Iris pigment epithelial cell (primary cell): ENCODE measurements at places on chromosomes 6 and 20.
A peak's percentile ranks its signal among the peaks of the same experiment; 100 is the strongest.

DNA sequence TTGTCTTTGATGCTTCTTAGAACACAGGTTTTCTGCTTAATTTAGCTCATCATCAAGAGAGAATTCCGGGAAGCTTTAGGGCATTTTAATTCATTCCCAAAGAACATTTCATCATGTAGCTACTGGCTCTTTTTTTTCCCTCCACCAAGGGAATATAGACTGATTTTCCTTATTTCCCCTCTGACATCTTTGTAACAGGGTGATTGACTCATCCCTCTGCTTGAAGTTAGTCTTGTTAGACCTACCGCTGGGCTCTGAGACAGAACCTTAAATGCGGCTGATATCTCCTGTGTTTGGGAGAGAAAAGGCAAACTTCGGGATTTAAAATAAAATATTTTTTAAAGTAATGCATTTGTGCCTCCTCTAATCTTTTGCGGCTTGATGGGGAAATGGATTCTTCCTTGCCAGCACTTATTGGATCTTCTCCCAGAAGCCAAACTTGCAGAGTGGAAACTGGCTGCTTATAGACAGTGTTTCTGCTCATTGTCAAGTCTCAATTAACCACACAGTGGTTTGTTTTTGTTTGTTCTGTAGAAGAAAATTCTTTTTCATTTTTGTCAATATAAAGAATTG is 272.7 kb upstream of the PLCB4 start:
- peak; percentile 60 for DNase-seq

DNA sequence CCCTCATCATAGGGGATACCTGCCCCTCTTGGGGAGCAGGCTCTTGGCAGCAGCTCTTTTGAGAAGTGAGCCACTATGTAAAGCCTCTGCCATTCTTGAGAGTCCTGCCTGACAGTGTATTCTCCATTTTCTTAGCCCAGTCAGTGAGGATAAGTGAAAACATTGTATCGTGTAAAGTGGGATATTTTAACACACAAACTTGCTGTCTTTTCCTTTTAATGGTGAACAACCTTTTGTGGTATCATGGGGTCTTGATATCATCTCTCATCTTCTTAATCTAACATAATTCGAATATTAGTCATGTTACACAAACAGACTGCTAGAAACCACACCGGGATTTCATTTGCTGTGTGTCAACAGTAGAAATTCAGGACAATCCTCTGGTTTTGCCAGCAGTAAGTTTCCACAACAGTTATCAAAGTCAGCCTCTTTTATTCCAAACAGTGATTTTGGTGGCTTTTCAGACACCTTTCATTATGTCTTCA is 136.2 kb downstream of the HIVEP1 start:
- peak; percentile 89 for DNase-seq

DNA sequence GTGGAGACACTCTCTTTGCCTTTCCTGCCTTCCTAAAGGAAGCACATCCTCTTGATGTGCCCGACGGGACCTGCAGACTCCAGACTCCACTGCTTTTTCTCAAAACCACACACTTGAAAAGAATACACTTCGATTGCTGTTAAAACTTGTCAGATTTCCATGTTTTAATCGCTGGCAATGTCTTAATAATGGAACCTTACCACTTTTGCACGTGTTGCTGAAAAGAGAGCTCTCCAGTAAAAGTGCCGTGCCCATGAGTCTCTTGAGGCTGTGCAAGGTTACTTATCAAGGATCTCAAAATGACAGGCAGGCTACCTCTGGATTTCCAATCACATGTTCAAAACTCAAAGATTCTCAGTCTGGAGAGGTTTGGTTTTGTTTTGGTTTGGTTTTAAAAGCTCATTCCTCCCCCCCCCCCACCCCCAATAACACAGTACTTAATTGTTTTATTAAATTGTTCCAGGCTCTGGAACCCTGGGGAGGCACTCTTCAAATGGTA is 12.0 kb upstream of the TFAP2A start:
- DNase-seq: no peak

- DNase-seq: peak; percentile 42
These were observed 14.5 kb downstream of the STX16 start for GRCh38 chr20:58665606-58666005.

GRCh38 chr6:130787726-130788500 is 39.3 kb upstream of the SMLR1 start:
- DNase-seq: no peak
